Stimulated activated CD4-positive, alpha-beta T cell treated with anti-CD3 and anti-CD28 coated beads, Interleukin-2, amount 100 ng/mL, for 24 hours (primary cell): ENCODE measurements at places on chromosomes 13 and 19.

DNA sequence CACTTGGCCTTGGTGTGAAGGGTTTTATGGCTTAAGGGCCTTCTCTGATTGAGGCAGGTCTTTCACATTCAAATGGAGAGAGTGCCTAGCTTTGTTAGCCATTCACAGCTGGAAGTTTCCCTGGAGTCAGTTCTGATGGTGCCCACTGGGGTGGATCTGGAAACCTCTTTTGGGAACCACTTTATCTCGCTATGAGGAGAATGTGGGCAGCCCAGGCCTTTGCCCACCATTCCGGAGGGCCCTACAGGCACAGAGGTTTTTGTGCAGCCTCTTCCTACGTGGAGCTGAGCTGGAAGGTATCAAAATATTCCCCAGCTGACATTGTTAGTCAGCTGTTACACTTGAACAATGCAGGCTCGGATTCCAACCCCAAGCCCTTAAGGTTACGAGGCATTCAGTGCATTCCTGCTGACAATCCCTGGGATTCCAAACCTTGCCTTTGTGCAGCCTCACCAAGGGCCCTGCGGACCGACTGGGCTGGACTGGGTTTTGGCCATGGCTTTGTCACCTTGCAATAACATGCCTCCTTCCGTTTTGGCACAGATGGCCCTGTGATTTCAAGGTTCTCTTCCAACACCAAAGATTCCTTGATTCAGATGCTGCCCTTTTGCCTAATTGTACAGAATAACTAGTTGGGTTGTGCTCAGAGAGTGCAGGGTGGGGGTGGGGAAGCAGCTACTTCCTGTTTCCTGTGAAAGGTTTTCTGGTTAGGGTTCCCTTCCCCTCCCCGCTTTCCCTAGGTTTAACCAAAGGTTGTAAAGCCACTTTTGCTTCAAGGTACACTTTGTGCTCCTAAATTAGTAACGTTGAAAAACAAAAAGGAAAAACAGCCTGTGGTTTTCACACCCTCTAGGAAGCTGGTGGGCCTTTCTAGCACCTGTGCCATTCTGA is 27.0 kb downstream of the SAE1 start:
- DNase-seq: peak; percentile 27

GRCh38 chr19:19207637-19208572 is 3.9 kb upstream of the NCAN start:
- no peak for DNase-seq

- DNase-seq: no peak
Observed at GRCh38 chr19:13995017-13995728, 10.9 kb downstream of the RFX1 start.

- DNase-seq: no peak
Observed at GRCh38 chr19:3145909-3146676, 10.3 kb downstream of the GNA15 start.

DNA sequence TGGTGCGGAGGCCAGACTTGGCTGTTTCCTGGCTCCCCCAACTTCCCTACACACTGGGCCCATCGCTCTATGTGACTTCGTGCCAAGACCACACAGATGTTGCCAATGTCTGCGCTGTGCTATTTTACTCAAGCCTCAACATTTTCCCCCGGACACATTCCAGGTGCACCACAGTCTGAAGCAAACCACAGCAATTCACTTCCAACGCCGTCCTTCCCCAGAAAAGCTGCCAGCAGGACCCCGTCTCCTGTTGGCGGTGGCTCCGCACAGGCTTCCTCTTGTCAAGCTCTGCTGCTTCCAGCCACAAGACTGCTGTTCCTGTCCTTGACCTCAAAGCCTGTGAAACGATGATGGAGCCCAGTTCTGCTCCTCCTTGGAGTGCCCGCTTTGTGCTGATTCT is 100.7 kb downstream of the CRYL1 start:
- no peak for DNase-seq

GRCh38 chr13:53276265-53276664 is 247.7 kb downstream of the OLFM4 start:
- DNase-seq: no peak

DNA sequence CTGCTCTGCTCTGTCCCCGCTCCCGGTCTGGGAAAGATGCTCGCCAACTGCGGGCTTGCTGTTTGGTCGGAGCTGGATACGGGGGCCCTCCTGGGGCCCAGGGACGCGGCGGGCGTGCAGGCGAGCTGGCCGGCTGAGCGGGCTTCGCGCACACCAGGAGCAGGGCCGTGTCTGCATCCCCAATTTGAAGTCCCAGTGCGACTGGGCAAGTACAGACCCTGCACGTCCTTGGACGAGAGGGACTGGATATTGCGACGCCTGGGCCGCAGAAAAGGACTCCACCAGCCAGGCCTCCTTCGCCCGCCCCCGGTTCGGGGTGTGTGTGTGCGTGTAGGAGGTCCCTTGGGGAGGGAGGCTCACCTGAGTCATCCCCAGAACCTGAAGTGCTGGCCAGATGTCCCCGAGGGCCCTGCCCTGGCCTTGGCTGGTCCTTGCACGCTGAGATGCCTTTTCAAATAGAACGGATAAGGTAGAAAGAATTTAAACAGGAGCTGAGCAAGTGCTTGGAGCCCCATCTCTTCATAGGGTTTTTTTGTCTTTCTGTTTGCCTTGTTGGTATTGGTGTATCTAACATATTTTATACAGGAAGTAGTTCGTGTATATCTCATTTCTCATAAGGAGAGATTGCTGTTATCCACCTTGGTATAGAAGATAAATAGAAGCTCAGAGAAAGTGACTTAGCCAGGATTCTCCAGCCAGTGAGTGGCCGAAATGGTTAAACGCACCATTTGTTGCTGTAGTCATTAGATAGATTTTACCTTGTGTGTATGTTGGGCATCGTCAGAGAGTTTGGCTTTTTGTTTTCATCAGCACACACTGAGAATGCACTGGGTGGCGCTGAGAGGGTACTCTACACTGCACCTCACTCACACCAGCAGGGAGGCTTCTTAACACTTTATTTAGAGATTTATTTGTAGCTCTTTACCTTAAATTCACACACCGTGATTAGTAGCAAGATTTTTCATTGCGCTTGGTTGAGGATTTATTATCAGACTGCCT is 1.1 kb downstream of the NAXD start:
- DNase-seq: peak; percentile 53

GRCh38 chr13:111326981-111327642 is 6.7 kb downstream of the TEX29 start:
- DNase-seq: no peak

DNA sequence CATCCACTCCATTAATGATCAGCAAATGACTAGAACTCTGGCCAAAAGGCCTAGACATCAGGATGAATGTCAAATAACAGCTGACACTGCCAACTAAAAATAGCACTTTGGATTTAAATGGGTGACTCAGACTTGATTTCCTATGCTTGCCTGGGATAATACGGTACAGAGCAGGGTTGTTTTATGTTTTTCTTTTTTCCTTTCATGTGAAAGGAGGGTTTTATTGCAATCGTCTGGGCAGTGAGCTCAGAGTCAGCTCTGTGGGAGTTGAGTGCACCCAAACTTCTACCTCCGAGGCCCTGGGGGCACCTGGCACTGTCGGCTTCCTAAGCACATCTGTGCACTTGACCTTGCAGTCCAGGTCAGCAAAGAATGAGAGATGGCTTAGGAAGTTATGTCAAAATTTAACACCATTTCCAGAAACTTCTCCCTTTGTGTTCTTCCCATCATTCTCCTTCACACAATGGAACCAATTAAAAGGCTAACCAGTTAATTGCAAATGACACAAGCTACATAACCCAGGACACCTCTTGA is 134.1 kb downstream of the LACC1 start:
- DNase-seq: no peak

GRCh38 chr19:4831304-4831978 is at the start of gene TICAM1:
Gene TICAM1 (minus strand): TSS chr19:4831712. CDS start chr19:4818377, 13,335 bp downstream.
- peak; percentile 85 for DNase-seq

GRCh38 chr19:7540761-7541474 is 5.4 kb downstream of the PNPLA6 start:
- DNase-seq: peak; percentile 62

DNA sequence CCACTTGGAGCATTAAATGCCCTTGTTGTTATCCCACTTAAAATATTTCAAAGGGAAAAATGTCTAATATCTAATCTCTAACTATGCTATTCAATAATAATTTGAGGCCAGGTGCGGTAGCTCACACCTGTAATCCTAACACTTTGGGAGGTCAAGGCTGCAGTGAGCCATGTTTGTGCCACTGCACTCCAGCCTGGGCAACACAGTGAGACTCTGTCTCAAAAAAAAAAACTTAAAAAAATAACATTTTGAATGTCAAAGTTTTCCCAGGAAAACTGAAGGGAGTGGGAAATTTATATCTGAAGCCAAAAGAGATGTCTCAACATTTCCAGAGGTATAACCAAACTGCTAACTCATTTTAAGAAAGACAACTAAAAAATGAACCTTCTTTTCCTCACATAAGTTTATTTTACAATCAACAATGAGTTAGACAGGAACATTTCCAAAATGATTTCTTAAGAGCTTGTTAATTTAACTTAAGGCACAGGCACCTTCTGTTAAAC is 47.9 kb downstream of the CAB39L start:
- DNase-seq: no peak

- DNase-seq: no peak
Observed at GRCh38 chr13:85985797-85986196, 186.6 kb upstream of the SLITRK6 start.
